ENCODE measurements at places on chromosomes 12 and 14.

GRCh38 chr12:41286426-41286825 lies 98.3 kb downstream of the PDZRN4 start:
- DNase-seq = no peak

- DNase-seq = no peak
Observed at GRCh38 chr12:49244176-49244575, 20.7 kb upstream of the TUBA1C start.

DNA sequence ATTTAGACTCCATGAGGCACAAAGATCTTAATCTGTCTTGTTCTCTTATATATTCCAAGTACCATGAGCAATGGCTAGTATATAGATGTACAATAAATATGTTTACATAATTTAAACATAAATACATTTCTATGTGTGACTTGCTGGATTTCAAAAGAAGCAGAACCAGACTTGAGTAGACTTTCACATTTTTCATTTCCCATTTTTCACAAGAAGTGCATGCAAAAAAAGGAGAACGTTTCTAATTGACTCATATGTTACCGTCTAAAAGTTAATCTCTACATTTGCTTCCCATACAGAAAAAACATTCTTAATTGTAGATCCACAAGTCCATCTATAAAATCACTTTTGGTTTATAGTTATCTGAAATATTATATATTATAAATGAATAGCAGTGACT lies 256.5 kb upstream of the USP15 start:
- no peak for DNase-seq

GRCh38 chr12:8501720-8502119 lies 11.6 kb upstream of the CLEC4D start:
- no peak for DNase-seq

- DNase-seq = peak; percentile 11
Observed at GRCh38 chr14:64992328-64992885, 5.7 kb downstream of the FNTB start.

DNA sequence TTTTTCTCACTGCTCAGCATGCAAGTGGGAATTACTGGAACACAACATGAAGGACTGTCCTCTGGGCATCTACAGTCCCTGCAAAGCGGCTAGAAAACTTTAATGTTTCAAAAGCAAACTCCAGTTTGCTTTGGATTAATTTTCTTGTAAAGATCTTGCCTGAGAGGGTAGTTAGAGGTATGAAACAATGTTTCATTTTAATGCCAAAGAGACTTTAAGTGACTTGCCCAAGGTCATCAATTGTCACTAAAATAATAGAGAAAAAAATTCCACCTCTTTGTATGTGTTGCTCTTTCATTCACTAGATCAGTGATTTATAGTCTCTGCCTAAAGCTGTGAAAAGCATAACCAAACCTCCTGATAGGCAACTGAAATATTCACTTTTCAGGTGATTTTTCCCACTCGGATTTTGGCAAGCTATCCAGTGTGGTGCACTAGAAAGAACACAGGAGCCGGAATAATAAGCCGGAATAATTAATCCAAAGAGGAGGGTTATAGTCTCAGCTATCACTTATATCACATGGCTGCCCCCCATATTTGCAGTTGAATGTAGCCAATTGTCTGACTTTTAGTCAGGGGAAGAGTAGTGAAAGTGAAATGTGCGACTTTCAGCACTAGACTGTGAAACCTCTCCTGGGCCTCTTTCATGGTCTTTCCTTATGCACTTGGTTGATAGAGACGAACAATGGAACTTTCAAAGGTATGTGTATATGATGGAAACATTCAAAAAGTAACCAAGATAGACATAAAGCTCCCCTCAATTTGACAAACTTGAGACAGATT lies 107.7 kb downstream of the SLC6A15 start:
- no peak for DNase-seq
